PC-3 (cell line): ENCODE measurements at places on chromosomes 7 and 10. TPM values are rescaled to one million over a fixed set of nuclear protein-coding genes. Genes with fewer than 3 reads are reported as not detected.

DNA sequence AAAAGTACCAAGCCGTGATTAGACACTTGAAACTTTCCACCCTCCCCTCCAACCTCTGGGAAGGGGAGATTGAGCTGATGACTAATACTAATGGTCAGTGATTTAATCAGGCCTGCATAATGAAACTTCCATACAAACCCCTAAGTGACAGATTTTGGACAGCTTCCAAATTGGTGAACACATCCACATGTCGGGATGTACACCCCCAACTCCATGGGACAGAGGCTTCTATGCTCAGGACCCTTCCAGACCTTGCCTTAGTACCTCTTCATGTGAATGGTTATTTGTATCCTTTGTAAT, 4.8 kb downstream of the NUB1 start:
- H3K27me3 ChIP-seq = no peaks in the 10 kb centered on the region
- peaks cover 30% of the 10 kb centered on the region for H3K36me3 ChIP-seq
- no peak overlapping the region for H3K4me3 ChIP-seq
- H3K4me1 ChIP-seq = peaks cover 9% of the 10 kb centered on the region
- DNase-seq = no peak

DNA sequence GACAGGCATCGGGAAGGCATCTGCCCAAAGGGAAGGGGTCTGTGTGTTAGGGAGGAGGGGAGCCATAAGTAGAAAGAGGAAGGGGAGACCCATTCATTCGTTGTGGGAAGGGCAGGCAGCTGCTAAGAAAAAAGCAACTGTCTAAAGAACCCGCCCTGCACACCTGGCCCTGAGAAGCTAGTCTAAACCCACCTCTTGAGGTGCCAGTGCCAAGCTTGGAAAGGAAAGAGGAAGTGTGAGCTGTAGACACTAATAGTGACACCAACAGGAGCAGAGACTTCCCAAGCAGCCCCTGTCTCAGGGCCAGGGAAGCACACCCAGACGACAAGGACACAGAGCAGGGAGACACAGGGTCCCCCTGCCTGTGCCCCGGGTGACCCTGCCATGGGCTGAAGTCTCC, 40.8 kb upstream of the PRSS58 start:
- no peak overlapping the region for H3K27ac ChIP-seq
- H3K27me3 ChIP-seq = peaks cover 73% of the 10 kb centered on the region
- DNase-seq = no peak
- H3K4me3 ChIP-seq = no peak overlapping the region

GRCh38 chr10:13567030-13567429, 19.7 kb upstream of the PRPF18 start:
- no peaks in the 10 kb centered on the region for H3K4me1 ChIP-seq
- DNase-seq = no peak
- H3K27ac ChIP-seq = no peak overlapping the region
- H3K27me3 ChIP-seq = no peaks in the 10 kb centered on the region
- no peak overlapping the region for H3K4me3 ChIP-seq
- H3K36me3 ChIP-seq = no peaks in the 10 kb centered on the region

- no peaks in the 10 kb centered on the region for H3K27me3 ChIP-seq
- H3K4me1 ChIP-seq = no peaks in the 10 kb centered on the region
- no peaks in the 10 kb centered on the region for H3K36me3 ChIP-seq
- no peak for DNase-seq
- H3K4me3 ChIP-seq = no peak overlapping the region
Observed at GRCh38 chr10:28391283-28391682, 88.4 kb upstream of the MPP7 start.

Gene CALHM2
- total RNA-seq = 1.3 and 2.0 TPM in 2 replicates

GRCh38 chr10:72228318-72228751, 12.3 kb upstream of the ASCC1 start:
- no peaks in the 10 kb centered on the region for H3K27me3 ChIP-seq
- no peak overlapping the region for H3K27ac ChIP-seq
- H3K4me3 ChIP-seq = no peak overlapping the region
- no peaks in the 10 kb centered on the region for H3K4me1 ChIP-seq
- H3K36me3 ChIP-seq = peaks cover 4% of the 10 kb centered on the region; the same call in 1 of the 2 replicates

Gene ZNF438
- total RNA-seq = 0.98 and 2.4 TPM in 2 replicates

DNA sequence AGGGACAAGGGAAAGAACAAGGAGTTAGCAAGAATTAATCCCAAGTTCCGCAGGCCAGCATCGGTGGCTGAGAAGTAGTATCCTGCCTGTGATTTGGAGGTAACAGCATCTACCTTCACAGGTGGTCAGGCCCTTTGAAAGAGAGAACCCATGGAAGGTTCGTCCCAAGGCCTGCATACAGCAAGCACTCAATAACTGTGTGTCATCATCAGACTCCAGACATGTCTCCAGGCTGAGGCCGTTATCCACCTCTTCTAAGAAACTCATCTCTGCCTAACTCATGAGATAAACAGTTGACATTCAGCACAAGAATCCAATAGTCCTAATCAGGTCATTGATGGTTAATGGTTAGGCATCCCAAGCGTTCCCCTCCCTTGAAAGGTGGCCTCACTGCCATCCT, 45.0 kb downstream of the CTBP2 start:
- no peak overlapping the region for H3K27ac ChIP-seq
- H3K4me1 ChIP-seq = peaks cover 5% of the 10 kb centered on the region; the same call in 1 of the 2 replicates
- no peak overlapping the region for H3K4me3 ChIP-seq
- no peak for DNase-seq

GRCh38 chr7:30727061-30727945, 24.6 kb upstream of the INMT start:
- H3K36me3 ChIP-seq = no peaks in the 10 kb centered on the region
- no peak overlapping the region for H3K27ac ChIP-seq
- DNase-seq = peak; percentile 32

DNA sequence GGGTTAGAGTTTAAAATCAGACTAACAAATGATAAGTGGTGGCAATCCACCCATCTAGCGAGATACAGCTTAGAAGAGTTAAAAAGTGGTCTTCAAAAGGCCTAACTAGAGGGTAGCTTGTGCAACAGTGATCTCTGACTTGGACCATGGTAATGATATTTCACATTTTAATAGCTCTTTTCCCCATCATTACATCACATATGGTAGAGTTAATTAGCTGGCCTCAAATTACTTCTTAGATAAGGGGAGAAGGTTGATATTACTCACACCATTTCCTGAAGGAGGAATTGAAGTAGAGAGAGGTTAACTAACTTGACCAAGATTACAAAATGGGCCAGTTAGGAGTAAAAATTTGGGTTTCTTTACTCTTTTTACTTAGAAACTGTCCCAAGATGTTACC, 223.6 kb downstream of the PHTF2 start:
- no peak overlapping the region for H3K27ac ChIP-seq
- H3K36me3 ChIP-seq = no peaks in the 10 kb centered on the region
- no peak overlapping the region for H3K4me3 ChIP-seq
- H3K27me3 ChIP-seq = peaks cover 73% of the 10 kb centered on the region

Gene MSS51
- total RNA-seq = 3.2 and 3.5 TPM in 2 replicates

Gene EZH2
- 18.9 and 30.5 TPM in 2 replicates for total RNA-seq

Gene NODAL
- total RNA-seq = not detected in 2 replicates

Gene CARD11
- not detected in 2 replicates for total RNA-seq

Gene MMD2
- total RNA-seq = not detected in 2 replicates

Gene TMEM106B
- total RNA-seq = 32.5 and 41.6 TPM in 2 replicates

Gene NXPH1
- total RNA-seq = not detected in 2 replicates

Gene PILRA
- total RNA-seq = 0.92 and 1.9 TPM in 2 replicates

Gene ANKRD1
- 2.8 and 3.5 TPM in 2 replicates for total RNA-seq

Gene ALOX5
- 0.11 and 0.92 TPM in 2 replicates for total RNA-seq

- H3K27ac ChIP-seq = no peak overlapping the region
- H3K4me3 ChIP-seq = no peak overlapping the region; the same call in 1 of the 2 replicates
- DNase-seq = peak; percentile 93
- H3K36me3 ChIP-seq = no peaks in the 10 kb centered on the region
Observed at GRCh38 chr7:151808400-151809145, 68.3 kb downstream of the PRKAG2 start.

Gene CCDC172
- total RNA-seq = not detected in 2 replicates
